ENCODE measurements at places on chromosomes 7 and 10.
A peak's percentile ranks its signal among the peaks of the same experiment; 100 is the strongest.

- no peak for DNase-seq
- no peaks in the 10 kb centered on the region for H3K36me3 ChIP-seq
- no peak overlapping the region for H3K27ac ChIP-seq
- no peaks in the 10 kb centered on the region for H3K27me3 ChIP-seq
- no peak overlapping the region for H3K4me3 ChIP-seq
- H3K4me1 ChIP-seq = no peaks in the 10 kb centered on the region
Observed at GRCh38 chr7:146542101-146542500, 425.5 kb downstream of the CNTNAP2 start.

GRCh38 chr7:133755901-133756300, 371.2 kb upstream of the LRGUK start:
- no peak for DNase-seq
- no peaks in the 10 kb centered on the region for H3K4me1 ChIP-seq
- H3K27me3 ChIP-seq = no peaks in the 10 kb centered on the region
- no peak overlapping the region for H3K4me3 ChIP-seq
- H3K36me3 ChIP-seq = no peaks in the 10 kb centered on the region

DNA sequence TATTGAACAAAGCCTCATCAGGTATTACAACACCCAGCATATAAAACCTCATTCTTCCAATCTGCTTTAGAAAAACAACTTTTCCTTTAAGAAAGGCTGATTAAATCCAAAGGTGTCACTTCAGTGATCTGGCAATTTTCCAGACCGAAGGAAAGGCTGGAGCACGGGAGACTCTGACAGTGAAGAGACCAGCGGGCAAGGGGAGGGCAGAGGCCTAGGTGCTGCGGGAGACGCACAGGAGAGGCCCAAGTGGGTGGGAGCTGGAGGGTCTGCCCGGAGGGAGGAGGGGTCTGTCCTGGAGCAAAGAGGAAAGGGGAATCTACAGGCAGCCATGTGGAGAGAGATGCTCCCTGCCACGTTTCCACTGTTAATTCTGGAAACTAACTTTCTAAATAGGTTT, 24.3 kb upstream of the PPP2R2D start:
- H3K27ac ChIP-seq = no peak overlapping the region
- H3K4me1 ChIP-seq = peaks cover 2% of the 10 kb centered on the region
- no peak overlapping the region for H3K4me3 ChIP-seq
- no peak for DNase-seq

GRCh38 chr10:71212318-71213126, at the start of gene UNC5B:
Gene UNC5B (plus strand): TSS chr10:71212570. CDS start chr10:71212986, 416 bp downstream.
- H3K4me1 ChIP-seq = no peaks in the 10 kb centered on the region
- no peak within 1 kb of the TSS for H3K27ac ChIP-seq
- peak within 1 kb of the TSS; percentile 5 for H3K4me3 ChIP-seq
- peak; percentile 42 for DNase-seq

DNA sequence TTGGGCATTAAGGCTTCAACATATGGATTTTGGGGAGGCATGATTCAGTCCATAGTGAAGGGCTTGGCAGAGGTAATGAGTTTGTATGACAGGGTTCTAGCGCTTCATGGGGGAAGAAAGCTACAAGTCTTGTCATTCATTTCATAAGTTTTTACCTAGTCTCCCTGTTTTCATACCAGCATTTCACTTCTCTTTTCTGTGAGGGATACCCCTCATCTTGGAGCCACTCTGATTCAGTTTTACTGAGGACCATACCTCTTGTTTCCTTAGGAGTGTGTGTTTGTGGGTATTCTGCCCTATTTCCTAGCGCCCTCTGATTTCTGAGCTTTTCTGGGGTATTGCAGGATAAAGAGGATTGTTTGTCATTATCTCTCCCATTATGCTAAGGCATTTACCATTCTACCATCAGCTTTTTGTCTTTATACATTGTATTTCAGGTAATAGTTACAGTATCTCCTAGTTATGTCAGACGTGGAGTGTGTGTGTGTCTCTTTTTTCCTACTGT, 6.8 kb downstream of the RSBN1L start:
- H3K4me1 ChIP-seq = peaks cover 39% of the 10 kb centered on the region
- no peaks in the 10 kb centered on the region for H3K27me3 ChIP-seq
- peaks cover 40% of the 10 kb centered on the region for H3K36me3 ChIP-seq
- no peak overlapping the region for H3K27ac ChIP-seq
- H3K4me3 ChIP-seq = no peak overlapping the region
- no peak for DNase-seq

DNA sequence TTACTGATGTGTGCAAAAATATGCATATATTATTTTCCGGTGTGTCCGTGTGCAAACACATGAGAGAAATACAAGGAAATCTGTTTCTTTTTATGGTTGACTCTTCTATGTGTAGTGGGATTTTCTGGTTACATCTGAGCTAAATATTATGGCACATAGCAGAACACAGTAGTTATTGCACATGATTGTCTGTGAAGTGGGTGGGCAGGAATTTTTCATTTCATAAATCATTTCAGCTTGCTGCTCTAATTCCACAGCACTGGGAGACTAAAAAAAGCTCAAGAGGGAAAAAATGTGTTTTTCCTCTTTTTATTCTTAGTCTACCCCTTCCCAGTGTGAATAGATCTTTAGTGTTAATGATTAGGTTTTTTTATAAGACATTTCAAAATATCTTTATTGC, 197.9 kb downstream of the MBL2 start:
- no peaks in the 10 kb centered on the region for H3K36me3 ChIP-seq
- no peak overlapping the region for H3K27ac ChIP-seq
- H3K4me1 ChIP-seq = no peaks in the 10 kb centered on the region
- H3K4me3 ChIP-seq = no peak overlapping the region
- DNase-seq = no peak

- DNase-seq = no peak
- no peak overlapping the region for H3K4me3 ChIP-seq
- H3K36me3 ChIP-seq = peaks cover 59% of the 10 kb centered on the region
- peaks cover 67% of the 10 kb centered on the region for H3K4me1 ChIP-seq
- H3K27me3 ChIP-seq = no peaks in the 10 kb centered on the region
Observed at GRCh38 chr7:39637400-39637799, 14.0 kb downstream of the RALA start.

GRCh38 chr7:22425361-22425760, 68.4 kb upstream of the RAPGEF5 start:
- H3K27me3 ChIP-seq = no peaks in the 10 kb centered on the region
- no peak overlapping the region for H3K27ac ChIP-seq
- DNase-seq = no peak
- no peaks in the 10 kb centered on the region for H3K4me1 ChIP-seq
- H3K4me3 ChIP-seq = no peak overlapping the region
- no peaks in the 10 kb centered on the region for H3K36me3 ChIP-seq

DNA sequence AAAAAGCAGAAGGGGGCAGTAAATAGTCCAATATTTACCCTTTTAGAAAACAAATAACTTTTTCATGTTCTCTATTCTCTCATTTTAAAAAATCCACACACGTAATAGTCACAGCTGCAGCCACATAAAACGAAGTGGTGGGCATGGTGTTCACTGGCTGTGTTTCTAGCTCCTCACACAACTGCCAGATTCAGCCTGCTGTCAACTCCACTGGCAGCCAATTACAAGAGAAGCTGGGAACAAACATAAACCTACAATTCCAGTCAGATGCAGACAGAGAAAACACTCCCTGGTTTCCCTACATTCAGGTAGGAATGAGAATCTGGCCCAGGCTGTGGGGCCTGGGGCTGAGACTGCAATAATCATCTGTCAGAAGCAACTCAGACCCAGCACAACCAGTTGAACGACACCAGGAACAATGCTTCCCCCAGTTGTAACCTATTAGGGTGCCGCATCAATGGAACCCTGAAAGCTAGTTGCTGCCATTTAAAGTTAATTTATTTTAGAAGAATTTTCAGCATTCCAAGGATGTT, 29.1 kb downstream of the ERCC6 start:
- H3K4me1 ChIP-seq = peaks cover 23% of the 10 kb centered on the region
- no peak overlapping the region for H3K27ac ChIP-seq
- H3K4me3 ChIP-seq = no peak overlapping the region
- H3K36me3 ChIP-seq = peaks cover 6% of the 10 kb centered on the region

DNA sequence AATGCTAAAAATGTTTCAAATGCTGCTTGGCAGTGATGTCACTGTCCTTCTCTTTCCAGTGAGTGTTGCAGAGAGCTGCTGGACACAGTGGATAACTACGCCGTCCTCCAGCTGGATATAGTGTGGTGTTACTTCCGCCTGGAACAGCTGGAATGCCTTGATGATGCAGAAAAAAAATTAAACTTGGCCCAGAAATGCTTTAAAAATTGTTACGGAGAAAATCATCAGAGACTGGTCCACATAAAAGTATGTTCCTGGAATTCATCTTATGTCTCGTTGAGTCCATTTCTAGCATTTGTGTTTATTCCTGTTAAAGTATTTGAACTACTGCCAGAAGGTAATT, 25.2 kb downstream of the NUB1 start:
- H3K4me3 ChIP-seq = no peak overlapping the region
- H3K27ac ChIP-seq = no peak overlapping the region
- no peak for DNase-seq
- peaks cover 11% of the 10 kb centered on the region for H3K4me1 ChIP-seq

DNA sequence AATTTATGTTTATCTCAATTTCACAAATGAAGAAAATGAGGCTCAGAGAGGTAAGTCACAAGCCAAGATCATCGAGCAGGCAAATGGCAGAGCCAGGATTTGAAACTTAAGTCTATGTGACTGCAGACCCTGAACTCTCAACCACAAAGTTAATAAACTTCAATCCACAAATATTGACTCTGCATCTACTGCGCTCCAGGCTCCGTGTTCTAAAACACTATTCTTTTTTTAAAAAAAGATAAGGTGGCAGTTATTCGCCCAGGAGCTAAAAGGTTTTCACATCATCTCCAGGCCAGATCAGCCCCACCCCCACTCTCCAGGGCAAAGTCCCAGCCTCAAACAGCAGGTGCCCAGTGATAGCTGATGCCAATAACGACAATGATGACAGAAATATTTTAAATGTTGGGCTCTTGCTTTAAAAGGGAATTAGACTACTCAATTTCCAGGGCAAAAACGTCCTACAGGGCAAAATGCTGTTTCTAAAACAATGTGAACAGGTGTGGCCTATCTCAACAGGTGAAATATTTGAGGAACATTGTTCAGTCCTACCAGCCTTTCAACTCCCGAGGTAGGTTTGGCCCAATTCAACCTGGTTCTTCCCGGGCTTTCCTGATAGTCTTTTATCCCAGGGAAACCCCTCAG, 85.2 kb downstream of the SORBS1 start:
- no peaks in the 10 kb centered on the region for H3K4me1 ChIP-seq
- no peak overlapping the region for H3K4me3 ChIP-seq
- H3K27me3 ChIP-seq = no peaks in the 10 kb centered on the region

DNA sequence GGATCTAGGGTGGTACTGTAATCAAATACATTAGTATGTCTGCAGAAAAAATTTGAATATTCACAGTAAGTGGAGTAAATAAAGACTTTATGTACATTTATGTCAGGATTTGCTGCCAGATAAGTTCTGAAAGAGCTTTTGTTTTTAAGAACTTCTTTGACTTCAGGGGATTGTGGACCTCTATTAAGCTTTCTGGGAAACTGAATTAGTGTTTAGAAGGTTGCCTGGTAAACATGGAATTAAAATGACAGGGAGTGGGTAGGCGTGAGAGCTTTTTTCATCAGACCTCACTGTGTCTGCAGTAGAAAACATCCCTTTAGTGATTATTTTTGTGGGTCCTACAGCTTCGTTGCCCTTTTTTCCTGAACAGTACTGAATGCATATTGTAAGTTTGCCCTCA, 15.7 kb downstream of the SDHAF3 start:
- no peaks in the 10 kb centered on the region for H3K27me3 ChIP-seq
- H3K4me1 ChIP-seq = no peaks in the 10 kb centered on the region
- no peak overlapping the region for H3K4me3 ChIP-seq
- no peak overlapping the region for H3K27ac ChIP-seq
- H3K36me3 ChIP-seq = peaks cover 7% of the 10 kb centered on the region

GRCh38 chr10:72610466-72610865, 15.4 kb downstream of the MICU1 start:
- no peak for DNase-seq
- peaks cover 7% of the 10 kb centered on the region for H3K36me3 ChIP-seq
- peaks cover 8% of the 10 kb centered on the region for H3K4me1 ChIP-seq
- H3K27me3 ChIP-seq = no peaks in the 10 kb centered on the region

DNA sequence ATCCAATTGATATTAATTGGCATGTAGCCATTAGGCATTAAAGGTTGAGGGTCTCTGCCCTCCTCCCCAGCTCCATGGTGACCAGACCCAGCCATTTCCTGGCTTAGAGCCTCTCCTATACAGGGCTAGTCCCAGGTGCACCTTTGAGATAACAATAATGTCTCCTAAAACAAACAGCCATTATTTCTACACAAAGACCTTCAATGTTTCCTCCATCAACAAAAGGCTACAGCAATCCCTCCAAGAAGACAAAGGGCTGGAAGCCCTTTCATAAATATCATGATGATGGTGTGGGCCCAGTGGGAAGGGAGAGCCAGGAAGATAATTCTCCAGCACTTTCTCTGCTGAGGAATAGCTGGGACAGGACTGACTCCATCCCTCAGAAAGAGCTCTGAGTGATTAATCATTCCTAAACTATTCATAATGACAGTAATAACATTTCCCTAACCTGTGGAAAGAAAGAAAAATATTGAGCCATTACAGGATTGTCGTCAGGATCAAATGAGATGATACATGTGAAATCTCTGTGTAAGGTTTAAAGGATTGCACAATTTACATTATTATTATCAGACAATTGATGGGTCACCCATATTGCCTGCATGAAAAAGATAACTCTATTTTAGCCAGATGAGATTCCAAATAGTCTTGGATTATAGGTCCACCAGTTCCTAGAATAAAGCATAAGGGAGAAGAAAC, 10.2 kb downstream of the PKD2L1 start:
- H3K4me3 ChIP-seq = no peak overlapping the region
- no peaks in the 10 kb centered on the region for H3K36me3 ChIP-seq
- no peak overlapping the region for H3K27ac ChIP-seq
- H3K27me3 ChIP-seq = peaks cover 36% of the 10 kb centered on the region

- no peaks in the 10 kb centered on the region for H3K4me1 ChIP-seq
- H3K4me3 ChIP-seq = no peak overlapping the region
- DNase-seq = no peak
- H3K27me3 ChIP-seq = no peaks in the 10 kb centered on the region
Observed at GRCh38 chr7:85705076-85705475, 518.2 kb upstream of the SEMA3D start.

DNA sequence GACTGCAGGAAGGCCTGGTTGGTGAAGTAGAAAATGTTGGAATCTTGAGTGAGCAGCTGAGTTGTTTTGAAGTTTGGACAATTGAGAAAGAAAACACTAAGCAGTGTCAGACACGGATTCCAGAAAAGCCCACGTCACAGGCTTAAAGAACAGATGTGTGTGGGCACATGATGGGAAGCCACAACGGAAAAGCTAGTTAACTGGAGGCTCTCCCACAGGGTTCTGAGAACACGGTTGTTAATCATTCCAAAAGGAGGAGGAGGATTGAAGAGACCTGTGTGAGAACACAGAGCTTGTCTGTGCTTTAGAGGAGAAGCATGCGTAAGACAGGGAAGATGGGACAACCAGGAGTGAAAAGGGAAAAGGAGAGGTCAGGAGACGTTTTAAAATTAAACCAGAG, 42.6 kb downstream of the SHH start:
- no peak overlapping the region for H3K27ac ChIP-seq
- peaks cover 57% of the 10 kb centered on the region for H3K36me3 ChIP-seq
- no peaks in the 10 kb centered on the region for H3K27me3 ChIP-seq
- peaks cover 16% of the 10 kb centered on the region for H3K4me1 ChIP-seq
- DNase-seq = no peak
